Ascending aorta (tissue), 2 donors: ENCODE measurements at places on chromosomes 5 and 9.

DNA sequence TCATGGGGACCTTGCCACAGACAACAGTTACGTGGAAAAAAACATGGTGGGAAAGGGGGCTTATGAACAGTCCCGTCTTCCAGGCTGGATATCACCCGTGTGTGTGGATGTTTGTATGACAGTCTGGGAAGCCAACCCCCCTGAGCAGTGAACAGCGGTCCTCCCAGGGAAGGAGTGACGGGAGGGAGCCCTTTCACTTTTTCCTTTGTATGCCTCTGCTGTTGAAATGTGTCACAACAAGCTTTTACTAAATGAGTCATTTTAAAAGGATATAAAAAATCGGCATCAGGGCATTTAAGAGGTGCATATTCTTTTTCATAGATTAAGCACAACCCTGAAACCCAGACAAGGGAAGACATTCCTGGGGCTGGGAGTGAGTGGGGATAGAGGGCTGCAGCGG lies 5.1 kb downstream of the MYMK start:
- no peak for DNase-seq

DNA sequence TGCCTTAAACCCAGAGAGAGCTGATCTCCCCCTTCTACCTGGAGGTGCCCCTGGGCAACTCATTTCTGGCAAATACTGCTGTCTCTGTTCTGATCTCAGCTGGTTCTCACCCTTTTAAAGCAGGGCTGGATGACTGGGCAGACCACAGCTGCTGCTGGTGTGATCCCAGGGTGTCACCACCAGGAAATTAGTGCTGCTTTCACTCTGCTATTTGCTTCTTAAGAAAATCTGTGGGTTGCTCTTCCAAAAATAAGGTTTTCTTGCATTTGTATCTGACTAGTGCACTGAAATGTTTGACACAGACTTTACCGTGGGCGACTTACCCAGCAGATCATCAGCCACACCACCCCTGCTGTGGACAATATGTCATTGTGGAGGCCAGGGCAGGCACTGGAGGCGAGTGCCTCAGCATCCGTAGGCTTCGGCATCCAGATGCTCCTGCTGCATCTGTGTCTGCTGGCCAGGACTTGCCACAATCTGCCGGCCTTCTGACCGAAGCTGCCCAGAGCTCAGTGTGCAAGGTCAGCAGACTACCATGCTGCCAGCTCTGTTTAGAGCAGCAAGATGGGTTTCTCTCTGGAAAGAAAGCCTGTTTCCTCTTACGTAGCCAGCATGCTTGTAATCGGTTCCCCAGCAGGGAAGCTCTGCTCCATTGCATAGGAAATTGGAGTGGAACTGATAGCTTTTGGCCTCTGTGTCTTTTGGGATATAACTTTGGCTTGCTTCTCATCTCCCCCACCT lies 13.6 kb downstream of the ARHGAP26 start:
- peak; percentile 69 for DNase-seq

- DNase-seq, result no peak
These were observed 774.3 kb downstream of the KCTD16 start for GRCh38 chr5:144944936-144945335.

- no peak for DNase-seq
These were observed 133.7 kb downstream of the NMUR2 start for GRCh38 chr5:152271420-152271819.

DNA sequence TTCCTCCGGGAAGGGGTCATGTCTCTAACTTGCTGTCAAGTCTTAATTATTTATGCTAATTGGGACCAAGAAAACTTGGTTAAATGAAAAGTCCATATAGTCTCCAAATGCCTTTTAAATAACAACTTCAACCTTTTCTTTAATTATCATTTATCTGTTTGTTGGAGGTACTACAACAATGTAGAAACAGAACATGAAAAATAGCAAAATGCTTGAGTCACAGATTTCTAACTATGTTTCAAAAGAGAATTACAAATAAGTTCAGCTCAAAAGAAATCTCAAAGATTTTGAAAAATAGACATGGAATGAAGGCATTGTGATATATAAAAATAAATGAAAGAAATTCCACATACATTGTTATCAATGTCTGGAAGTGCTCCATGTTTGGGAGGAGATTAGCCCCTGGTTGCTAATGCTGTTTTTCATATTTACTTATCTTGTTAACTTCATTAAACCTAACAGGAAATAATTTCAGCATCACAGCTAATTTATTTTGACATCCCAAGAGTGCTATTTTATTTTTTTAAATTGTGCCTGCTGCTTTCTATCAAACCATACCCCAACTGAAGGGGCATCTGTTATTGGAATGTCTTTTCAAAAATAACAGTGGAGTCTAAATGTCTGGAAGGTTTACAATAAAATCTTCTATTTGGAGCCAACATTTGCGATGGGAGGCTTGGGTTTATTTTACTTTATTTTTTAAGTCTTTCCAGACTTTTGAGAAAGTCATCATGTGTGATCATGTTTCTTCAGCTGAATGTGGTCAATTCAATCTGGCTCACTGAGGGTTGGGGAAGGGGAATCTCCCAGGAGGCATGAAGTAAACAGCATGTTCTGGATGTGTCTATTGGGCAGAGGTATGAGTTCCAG lies 53.1 kb upstream of the ANKRD55 start:
- DNase-seq, result no peak

DNA sequence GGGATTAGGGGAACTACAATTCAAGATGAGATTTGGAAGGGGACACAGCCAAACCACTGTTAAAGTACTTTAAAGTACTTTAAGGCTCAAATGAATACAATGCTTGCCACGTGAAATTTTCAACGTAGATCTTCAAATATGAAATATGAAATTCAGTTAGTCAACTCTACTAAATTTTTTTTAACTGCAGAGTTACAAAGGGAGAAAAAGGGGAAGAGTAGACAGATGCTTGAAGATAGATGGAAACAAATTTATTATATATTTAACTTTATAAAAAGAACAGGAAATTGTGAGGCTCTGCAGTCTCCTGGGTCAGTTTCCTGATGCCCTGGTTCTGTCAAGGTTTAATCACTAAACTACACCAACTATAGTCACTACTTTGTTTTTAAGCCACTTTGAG lies 785.5 kb upstream of the DMAC1 start:
- DNase-seq, result no peak

DNA sequence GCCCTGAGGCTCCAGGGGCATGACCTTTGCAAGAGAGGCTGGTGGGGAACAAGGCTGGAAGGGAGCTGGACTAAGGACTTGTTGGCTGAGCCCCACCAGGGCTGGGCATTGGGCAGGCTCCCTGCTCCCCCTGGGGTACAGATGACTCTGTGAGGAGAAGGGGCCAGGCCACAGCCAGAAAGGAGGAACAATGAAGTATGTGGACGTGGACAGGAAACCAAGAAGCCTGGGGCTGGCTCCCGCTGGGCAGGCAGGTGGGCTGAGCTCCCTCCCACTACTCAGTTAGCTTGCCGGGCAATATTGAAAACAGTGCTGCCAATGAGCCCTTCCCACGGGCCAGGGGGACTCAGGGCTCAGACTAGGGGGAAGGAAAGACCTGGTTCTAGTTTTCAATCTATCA lies 66.1 kb upstream of the SPTLC1 start:
- DNase-seq, result no peak

- no peak for DNase-seq
These were observed 121.2 kb downstream of the RAPGEF6 start for GRCh38 chr5:131513780-131514179.

GRCh38 chr9:19875291-19875920 lies 86.6 kb upstream of the SLC24A2 start:
- no peak for DNase-seq

DNA sequence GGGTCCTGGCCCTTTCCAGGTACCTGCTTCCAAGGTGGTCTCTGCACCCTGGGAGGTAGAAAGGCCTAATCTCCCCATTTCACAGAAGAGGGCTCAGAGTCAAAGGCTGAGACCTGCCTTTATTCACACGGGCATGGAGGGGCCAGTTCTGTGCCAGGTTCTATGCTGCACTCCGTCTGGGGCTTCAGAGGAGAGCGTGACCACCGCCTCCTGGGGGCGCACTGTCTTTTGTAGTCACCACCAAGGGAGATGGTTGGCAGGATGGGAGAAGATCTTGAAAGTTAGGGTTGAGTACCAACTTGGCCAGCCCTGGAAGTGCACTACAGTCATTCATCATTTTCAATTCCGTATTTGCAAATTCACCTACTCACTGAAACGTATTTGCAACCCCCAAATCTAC lies 23.7 kb upstream of the PRDM12 start:
- no peak for DNase-seq

- DNase-seq, result no peak
These were observed 15.9 kb downstream of the ABHD17B start for GRCh38 chr9:71895117-71895516.

DNA sequence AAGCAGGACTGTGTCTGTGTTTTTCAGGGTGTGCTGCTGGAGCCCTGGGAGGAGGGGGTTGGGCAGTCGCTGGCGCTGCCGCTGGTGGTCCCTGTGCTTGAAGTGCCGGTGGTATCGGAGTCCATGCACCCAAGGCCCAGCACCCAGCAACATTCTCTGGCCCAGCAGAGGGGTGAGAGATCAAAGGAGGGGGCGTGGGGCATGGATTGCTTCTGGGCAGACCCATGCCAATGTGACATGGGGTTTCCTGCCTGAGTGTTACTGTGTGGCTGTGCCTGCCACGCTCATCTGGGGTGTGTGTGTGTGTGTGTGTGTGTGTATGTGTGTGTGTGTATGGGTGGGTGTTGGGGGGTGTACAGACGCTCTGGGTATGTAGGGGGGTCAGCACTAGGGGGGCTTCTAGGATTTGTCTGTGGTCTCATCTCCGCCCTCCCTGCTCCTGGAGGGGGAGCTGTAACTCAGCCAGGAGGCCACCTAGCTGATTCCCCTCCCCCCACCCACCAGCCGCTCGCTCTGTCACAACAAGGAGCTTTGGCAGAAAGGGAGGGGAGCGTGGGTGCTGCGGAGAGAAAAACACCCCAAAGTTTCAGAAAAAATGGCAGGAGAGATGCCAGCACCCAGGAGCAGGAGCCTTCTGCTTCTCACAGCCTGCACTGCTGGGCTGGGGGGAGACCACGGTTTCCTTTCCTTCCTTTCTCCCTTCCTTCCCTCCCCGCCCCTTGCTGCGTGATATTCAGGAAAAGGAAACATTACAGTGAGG lies 35.9 kb upstream of the HSPA9 start:
- no peak for DNase-seq

GRCh38 chr5:1343931-1344901 lies 683 bp downstream of the CLPTM1L start:
- no peak for DNase-seq

GRCh38 chr5:431711-432050 lies 11.3 kb upstream of the EXOC3 start:
- no peak for DNase-seq

GRCh38 chr5:39475159-39475571 lies 50.4 kb upstream of the DAB2 start:
- DNase-seq, result no peak

DNA sequence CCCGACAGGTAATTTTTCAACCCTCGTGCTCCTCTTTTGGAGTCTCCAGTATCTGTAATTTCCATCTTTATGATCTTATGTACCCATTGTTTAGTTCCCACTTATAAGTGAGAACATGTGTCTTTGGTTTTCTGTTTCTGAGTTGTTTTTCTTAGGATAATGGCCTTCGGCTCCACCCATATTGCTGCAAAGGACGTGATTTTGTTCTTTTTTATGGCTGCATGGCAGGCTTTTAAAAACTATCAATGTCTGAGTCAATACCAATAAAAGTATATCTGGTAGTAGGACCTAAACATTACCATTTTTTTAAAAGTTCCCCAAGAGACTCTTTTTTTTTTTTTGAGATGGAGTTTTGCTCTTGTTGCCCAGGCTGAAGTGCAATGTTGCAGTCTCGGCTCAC lies 3.9 kb upstream of the SLC26A2 start:
- no peak for DNase-seq

- DNase-seq, result no peak
These were observed 131.2 kb upstream of the MAP3K1 start for GRCh38 chr5:56684159-56684558.

- DNase-seq, result no peak
These were observed 1977.7 kb upstream of the CDH9 start for GRCh38 chr5:29016067-29016466.
